KBM-7 (cell line): ENCODE measurements at places on chromosomes 5 and 9.
A peak's percentile ranks its signal among the peaks of the same experiment; 100 is the strongest.

DNA sequence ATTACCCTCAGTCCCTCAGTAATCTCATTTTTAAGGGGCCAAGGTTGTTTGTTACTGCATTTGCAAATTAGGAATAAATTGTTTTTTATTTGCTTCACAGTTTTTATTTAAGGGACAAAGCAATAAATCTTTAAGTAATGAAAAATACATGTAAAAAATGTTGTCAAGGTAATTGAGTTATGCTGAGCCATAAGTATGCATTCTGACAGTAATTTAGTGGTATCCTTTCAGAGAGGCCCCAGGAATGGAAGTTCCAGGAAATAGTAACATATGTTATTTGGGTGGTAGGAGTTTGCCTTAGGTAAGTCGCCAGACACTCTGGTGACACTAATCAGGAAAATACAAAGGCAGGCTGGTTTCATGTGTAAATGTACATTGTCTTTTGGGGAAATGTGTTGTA, 1787.9 kb upstream of the WWC1 start:
- DNase-seq: no peak

DNA sequence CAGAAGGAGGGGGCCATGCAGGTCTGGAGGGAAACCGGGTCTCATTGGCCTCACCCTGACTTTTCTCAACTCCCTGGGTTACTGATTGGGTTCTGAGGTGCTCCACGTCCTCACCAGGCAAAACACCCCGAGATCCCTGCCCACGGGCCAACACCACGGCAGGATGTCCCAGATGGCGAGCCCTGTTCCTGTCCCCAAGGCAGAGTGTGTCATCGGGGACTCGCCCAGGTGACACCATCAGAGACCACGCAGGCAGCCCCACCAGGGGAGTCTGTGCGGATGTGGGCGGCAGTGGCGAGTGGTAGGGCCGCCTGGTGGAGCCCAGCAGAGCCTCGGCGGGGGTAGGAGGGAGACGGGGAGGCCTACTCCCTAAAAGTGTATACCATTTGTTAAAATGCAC, 59.0 kb upstream of the UBAC1 start:
- no peak for DNase-seq

GRCh38 chr9:35972093-35972492, 14.1 kb upstream of the OR2S2 start:
- no peak for DNase-seq

DNA sequence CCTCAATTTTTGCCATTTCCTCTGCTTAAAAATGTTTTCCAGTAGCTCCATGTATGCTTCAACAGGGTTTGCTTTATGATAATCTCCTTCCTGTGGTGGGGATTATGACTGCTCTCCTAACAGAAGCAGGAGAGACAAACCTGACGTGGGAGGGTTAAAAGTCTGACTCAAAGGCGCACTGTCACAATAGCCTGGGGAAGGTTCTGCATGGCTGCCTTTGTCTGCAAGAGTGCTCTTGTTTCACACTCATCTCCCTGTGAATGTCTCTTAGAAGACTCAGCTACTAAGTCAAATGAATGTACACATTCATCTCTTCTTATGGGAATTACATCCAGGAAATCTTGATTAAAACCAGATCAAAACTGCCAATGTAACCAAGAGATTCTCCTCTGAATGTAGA, 90.9 kb upstream of the MTAP start:
- DNase-seq: peak; percentile 9

DNA sequence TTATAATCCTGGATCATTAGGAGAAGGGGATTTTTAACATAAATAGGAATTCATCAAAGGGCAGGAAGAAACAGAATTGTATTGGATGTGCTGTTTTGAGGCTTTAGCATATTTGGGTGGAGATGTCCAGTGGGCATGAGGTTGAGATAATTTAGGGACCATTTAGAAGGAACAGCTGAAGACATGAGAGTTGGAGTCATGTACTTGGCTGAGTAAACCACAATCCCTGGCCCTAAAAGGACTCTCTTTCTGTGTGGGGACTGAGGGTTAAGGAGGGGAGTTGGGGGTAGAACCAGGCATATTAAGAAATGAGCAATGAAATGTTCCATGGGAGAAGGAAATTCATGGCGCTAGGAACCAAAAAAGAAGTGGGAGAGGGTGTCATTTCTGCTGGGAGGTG, 61.5 kb downstream of the DCP2 start:
- no peak for DNase-seq

GRCh38 chr9:76545191-76545590, 86.2 kb downstream of the GCNT1 start:
- DNase-seq: no peak

GRCh38 chr5:38472541-38472940, 83.9 kb downstream of the LIFR start:
- DNase-seq: no peak

DNA sequence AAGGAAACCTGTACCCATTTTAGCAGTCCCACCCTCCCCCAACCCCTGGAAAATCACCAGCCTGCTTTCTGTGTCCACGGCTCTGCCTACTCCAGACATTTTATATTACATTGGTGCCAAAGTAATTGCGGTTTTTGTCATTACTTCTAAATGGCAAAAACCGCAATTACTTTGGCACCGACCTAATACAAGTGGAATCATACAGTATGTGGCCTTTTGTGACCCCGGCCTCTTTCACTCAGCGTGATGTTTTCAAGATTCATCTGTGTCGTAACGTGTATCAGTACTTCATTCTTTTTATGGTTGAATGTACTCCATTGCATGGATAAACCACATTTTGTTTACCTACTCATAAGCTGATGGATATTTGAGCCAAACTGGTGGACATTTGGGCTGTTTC, 9.7 kb upstream of the ORM1 start:
- DNase-seq: no peak

GRCh38 chr5:148559461-148559860, 94.9 kb downstream of the HTR4 start:
- no peak for DNase-seq

- no peak for DNase-seq
Observed at GRCh38 chr9:128921881-128922763, 1.3 kb downstream of the PHYHD1 start.

- no peak for DNase-seq
Observed at GRCh38 chr9:127437497-127438264, 13.5 kb downstream of the ZNF79 start.

GRCh38 chr5:119789406-119790117, 160.2 kb downstream of the FAM170A start:
- DNase-seq: no peak

DNA sequence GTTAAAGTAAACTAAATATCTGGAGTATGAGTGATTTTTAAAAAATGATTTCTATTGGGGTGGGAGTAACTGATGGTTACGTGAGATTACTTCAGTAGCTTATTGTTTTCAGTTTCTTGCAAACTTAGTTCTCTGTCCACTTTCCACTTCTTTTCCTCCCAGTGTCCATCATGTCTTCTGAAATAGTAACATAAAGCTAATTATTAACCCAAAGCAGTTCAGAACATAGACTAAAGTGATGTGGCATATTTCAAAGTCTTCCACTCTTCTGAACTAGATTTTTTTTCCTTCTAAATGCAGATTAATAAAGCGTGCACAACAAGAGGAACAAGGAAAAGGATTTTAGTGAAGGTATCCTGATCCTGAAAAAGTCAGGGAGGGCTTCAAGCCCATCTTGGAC, 114.1 kb downstream of the MAN2A1 start:
- DNase-seq: no peak

GRCh38 chr5:135705941-135706466, 127.2 kb upstream of the CXCL14 start:
- DNase-seq: no peak

- DNase-seq: no peak
Observed at GRCh38 chr5:20145240-20145639, 157.2 kb upstream of the CDH18 start.

GRCh38 chr9:128226412-128226801, 23.2 kb downstream of the DNM1 start:
- peak; percentile 66 for DNase-seq

DNA sequence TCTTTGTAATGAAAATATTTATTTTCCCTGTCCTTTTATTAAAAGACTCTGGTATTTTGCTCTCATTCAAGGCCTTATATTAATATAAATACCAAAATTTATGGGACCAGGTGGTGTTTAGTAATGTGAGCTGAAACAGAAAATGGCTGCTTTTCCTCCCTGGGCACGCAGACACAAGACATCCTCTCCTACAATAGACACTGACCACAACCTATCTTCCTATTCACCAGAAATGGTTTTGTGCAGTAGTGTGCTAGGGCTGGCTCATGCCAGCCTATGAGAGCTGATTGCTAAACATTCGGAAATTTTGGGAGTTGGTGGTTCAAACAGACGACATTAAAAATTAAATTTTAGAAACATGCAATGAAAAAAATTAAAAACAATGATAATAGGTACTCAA, 338.2 kb downstream of the BNC2 start:
- DNase-seq: no peak

- DNase-seq: no peak
Observed at GRCh38 chr5:109003928-109004327, 256.2 kb downstream of the FER start.
